H9 (cell line): ENCODE measurements at places on chromosomes 3 and 15.

DNA sequence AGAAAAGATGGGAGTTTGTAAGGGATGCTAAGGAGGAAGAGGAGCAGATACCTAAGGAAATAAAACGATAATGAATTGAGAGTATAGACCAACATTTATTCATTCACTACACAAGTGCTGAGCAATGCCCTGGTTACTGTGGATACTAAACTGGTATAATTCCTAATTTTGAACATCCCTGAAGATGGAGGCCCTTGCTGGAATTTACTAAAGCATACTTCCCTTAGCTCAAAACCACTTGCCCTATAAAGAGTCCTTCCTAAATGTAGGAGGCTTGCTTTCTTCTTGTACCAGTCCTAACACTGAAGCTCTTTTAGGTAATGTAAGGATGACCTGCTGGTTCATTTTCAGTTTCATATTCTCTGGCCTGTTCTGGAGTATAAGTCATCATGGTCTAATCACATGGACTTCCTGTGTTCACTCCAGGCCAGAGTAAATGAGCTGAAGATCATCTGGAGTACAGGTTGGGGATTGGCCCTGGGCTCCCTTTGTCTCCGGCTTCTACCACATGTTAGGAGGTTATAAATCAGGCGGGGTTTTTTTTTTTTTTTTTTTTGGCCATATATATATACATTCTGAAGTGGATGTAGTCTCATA is 40.1 kb upstream of the MTMR10 start:
- DNase-seq, result no peak

DNA sequence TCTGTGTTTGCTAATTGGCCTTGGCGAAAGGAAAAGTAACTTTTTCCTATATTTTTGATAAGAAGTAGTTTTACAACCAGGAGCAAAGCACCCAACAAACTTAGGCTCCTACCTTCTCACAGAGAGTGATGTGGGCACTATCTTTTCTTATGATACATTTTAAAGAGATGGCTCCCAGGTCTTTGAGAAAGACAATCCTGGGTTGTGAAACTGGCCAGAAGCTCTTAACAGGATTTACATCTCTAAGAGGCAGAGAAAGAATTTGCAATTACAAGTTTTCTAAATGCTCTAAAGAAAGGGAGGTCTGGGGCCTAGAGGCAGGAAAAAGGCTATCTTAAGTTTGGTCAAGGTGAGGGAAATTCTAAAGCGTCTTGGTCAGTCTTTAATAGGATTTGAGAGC is 609.7 kb downstream of the VGLL3 start:
- DNase-seq, result no peak

DNA sequence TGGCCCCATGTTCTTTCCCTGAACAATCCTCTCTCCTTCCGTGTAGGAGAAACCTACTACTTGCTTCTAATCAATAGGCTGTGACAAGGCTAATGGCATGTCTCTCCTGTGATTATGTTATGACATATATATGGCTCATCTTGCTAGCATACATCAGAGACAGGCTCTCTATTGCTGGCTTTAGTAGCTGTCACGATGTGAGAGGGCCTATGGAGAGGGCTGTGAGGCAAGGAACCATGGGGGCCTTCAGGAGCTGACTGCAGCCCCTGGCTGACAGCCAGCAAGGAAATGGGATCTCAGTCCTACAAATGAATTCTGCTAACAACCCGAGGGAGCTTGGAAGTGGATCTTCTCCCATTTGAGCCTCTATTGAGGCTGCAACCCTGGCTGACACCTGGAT is 96.3 kb downstream of the EOMES start:
- no peak for DNase-seq

- DNase-seq, result no peak
Observed at GRCh38 chr3:138432576-138433240, 1.7 kb upstream of the ESYT3 start.

DNA sequence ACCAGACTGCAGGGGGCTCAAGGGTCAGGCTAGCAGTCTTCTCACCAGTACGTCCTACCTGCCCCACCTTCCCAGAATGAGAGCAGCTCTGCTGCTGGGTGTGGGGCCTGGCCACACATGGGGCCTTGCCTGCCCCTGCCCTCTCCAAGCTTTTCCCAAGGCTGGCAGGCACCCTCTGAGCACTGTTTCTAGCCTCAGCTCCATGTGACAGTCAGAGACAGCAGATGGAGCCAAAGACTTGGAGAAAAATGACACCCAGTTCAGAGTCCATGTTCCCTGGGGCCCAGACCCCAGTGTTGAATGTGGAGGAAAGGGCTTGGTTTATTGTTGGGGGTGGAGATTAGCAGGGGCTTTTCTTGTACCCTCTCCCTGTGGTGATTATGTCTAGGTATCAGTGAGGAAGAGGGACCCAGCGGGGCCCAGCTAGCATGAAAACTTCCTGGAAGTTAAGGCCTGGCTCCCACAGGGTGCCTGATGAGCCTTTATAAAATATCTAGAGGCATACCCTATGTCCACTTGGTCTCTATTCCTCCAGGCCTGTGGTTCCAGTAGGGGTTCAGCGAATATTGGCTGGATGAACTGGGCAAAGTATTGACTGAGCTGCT is 153.8 kb downstream of the EEFSEC start:
- DNase-seq, result peak; percentile 27

DNA sequence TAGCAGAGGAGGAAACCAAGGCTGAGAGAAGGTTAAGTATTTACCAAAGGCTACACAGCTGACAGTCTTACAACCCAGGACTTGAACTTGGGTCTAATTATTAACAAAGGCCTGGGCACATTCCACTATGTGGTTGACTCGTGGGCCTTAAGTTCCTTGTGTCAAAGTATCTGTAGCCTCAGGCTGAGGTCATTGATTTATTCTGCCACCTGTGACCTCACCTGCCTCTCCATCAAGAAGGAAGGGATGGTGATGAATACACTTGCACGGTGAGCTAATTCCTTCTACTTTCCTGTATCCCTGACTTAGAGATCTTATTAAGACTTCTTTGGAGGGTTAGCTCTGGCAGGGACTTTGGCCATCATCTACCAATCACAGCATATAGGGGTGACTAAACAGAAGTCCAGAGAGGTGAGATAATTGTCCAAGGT is 19.9 kb upstream of the LRRC58 start:
- no peak for DNase-seq

DNA sequence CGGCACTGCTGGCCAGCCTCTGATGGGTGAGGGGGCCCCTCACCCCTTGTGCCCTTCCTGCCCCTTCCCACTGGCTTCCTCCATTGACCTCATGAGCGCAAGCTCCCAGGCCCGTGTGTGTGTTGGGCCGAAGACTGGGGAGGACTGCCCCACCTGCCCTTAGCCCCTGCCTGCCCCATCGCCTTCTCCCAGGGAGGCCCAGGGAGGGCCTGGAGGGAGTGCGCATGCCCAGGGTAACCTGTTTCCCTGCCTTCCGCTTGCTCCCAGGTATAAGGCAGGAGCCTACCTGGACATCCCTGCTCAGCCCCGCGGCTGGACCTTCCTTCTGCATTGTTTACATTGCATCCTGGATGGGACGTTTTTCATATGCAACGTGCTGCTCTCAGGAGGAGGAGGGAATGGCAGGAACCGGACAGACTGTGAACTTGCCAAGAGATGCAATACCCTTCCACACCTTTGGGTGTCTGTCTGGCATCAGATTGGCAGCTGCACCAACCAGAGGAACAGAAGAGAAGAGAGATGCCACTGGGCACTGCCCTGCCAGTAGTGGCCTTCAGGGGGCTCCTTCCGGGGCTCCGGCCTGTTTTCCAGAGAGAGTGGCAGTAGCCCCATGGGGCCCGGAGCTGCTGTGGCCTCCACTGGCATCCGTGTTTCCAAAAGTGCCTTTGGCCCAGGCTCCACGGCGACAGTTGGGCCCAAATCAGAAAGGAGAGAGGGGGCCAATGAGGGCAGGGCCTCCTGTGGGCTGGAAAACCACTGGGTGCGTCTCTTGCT is 8.8 kb downstream of the DLL4 start:
- DNase-seq, result peak; percentile 45

- no peak for DNase-seq
Observed at GRCh38 chr3:112776836-112777235, 69.8 kb downstream of the CD200R1L start.

DNA sequence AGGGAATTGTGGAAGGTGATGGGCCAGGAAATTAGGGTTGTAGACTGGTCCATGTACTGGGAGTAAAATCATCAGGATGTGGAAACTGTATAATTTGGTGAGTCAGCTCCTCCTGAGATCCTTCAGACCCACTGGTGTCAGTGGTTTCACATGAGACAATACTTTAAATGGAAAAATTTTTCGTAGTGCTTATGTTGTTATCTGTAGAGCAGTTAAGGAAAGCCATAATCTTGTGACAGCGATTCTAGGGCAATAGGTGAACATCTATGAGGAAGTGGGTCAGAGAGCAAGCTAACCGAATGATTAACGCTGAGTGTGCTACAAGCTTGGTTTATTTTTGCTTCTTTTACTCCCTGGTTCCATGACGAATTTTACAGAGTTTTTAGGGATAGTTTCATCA is 200.6 kb downstream of the CADM2 start:
- no peak for DNase-seq

DNA sequence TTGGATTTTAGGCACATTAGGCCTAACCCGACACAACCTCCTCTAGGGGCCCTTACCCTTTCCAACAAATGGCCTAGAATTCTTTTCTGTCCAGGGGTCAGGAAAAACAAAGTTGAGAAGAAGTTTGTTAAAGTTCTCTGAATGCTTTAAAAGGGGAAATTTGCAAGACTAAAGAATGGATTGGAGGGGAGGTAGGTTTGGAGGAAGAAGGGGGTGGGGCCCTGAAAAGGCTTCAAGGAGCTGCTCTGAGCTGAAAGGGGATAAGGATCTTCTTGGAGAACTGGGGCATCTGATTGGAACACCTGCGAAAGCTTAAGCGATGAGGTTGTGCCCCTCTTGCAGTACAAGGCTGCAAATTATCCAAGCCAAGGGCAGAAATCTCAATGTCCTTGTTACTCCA is 3.9 kb upstream of the SENP2 start:
- peak; percentile 85 for DNase-seq

GRCh38 chr15:29669823-29670222 is 152.4 kb downstream of the TJP1 start:
- DNase-seq, result no peak

DNA sequence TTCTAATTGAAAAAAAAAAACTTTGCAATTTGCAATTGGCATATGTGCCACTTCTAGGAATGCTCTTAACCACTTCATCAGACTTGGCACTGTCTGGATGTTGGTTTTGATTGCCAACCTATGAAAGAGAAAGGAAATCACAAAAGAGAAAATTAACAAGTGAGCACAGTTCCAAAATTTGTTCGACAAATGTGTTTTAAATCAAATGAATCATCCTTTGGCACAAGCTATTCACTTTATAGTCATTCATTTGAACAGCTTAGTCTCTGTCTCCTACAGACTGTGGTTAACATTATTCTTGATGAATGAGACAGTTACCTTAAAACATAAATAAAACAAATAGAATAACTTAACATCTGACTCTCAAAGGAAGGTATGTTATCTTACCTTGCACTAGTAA is 265.0 kb downstream of the EPHA3 start:
- DNase-seq, result no peak

- no peak for DNase-seq
Observed at GRCh38 chr3:122167630-122168029, 15.8 kb upstream of the CASR start.

GRCh38 chr3:156416846-156417558 is 137.9 kb downstream of the SSR3 start:
- no peak for DNase-seq

DNA sequence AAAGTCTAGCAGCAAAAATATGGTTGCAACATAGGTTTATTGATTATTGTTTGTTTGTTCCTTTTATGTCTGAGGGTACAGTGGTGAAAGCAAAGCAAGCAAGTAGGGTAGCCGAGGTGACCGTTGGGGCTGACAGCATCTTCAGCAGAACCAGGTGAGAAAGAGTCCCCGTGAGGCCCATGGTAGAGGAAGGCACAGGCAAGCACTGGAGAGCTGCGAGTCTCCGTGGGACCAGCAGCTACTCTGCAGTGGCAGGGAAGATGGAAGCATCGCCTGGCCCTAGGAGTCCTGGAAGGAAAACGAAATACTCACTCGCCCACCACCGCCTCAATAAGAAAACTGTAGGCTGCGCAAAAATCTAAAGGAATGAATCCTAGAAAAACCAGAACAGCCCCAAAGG is 25.3 kb upstream of the GABRA5 start:
- DNase-seq, result no peak

GRCh38 chr3:174859114-174859735 is at the start of gene NAALADL2:
NAALADL2 (plus strand) TSS chr3:174859334.
- no peak for DNase-seq

GRCh38 chr15:100595964-100596363 is 6.0 kb downstream of the LINS1 start:
- no peak for DNase-seq

DNA sequence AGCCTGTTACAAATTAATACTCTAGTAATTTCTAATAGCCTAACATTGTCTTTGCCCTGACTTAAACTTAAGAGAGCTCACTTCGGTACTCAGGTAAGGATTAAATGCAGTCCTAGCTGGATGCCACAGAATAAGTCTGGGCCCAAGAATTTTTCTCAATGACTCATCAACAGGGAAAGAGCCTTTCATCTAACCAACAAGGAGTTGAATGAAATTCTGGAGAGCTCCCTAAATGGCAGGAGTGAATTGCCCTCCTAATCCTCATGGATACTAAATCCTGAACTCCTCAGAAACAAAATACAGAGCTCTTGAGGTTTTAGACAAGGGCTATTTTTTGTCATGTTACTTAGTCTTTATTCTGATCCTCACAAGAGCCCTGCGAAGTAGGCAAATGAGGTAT is 159.5 kb downstream of the PLCH1 start:
- DNase-seq, result no peak

DNA sequence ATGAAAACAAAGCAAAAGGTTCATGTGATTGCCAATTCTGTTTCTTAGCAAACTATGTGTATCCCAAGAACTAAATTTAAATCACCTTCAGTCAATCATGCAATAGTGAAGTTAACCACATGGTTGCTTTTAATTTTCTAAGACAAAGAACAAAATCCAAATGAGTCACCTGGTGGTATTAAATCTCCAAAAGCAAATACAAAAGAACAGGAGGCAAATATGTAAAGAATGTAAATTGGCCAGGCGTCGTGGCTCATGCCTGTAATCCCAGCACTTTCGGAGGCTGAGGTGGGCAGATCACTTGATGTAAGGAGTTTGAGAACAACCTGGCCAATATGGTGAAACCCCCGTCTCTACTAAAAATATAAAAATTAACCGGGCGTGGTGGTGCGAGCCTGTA is 54.2 kb upstream of the PIK3R4 start:
- no peak for DNase-seq

DNA sequence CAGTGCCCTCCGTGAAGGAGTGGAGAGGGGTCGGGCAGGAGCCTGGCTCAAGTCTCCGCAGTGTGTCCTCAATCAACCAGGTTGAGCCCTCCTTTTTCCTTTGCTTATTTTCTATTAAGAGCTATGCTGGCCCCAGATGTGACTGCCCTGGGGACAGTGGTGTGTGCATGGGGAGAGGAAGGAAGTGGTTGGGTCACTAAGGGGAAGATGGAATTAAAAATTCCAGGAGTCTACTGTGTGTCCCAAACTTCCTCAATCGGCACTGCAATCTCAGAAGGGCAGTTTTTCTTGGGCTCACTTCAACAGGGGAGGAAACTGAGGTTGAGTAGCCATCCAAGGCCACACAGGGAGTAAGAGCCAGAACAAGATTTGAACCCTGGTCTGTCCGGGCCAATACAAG is 13.7 kb upstream of the GRIP2 start:
- DNase-seq, result no peak

GRCh38 chr3:87973906-87974305 is 84.9 kb downstream of the CGGBP1 start:
- DNase-seq, result no peak

GRCh38 chr3:10419637-10420232 is 85.7 kb downstream of the ATP2B2 start:
- DNase-seq, result no peak
